ENCODE measurements at places on chromosomes 12 and 14.

DNA sequence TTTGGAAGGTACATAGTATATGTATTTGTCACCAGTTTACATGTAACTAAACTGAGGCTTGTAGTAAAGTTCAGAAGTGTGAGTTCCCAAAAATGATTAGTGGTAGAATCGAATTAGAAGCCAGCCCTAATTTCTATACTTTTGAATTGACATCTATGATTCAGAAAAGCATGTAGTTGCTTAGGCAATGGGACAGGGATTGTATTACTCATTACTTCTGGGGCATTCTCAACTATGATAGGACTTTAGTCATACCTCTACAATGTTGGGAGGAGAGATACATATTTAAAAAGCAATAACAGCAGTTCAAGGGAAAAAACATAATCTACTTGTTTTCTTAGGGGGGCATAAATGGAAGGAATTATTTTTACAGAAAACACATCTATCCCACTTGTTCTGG, 277.9 kb upstream of the E2F7 start:
- no peak for DNase-seq

GRCh38 chr14:69518289-69519101, 34.0 kb downstream of the PLEKHD1 start:
- DNase-seq: no peak

- no peak for DNase-seq
These were observed 76.4 kb upstream of the CCDC60 start for GRCh38 chr12:119258149-119258548.

GRCh38 chr12:6167327-6168280, 32.6 kb upstream of the CD9 start:
- DNase-seq: peak; percentile 38

DNA sequence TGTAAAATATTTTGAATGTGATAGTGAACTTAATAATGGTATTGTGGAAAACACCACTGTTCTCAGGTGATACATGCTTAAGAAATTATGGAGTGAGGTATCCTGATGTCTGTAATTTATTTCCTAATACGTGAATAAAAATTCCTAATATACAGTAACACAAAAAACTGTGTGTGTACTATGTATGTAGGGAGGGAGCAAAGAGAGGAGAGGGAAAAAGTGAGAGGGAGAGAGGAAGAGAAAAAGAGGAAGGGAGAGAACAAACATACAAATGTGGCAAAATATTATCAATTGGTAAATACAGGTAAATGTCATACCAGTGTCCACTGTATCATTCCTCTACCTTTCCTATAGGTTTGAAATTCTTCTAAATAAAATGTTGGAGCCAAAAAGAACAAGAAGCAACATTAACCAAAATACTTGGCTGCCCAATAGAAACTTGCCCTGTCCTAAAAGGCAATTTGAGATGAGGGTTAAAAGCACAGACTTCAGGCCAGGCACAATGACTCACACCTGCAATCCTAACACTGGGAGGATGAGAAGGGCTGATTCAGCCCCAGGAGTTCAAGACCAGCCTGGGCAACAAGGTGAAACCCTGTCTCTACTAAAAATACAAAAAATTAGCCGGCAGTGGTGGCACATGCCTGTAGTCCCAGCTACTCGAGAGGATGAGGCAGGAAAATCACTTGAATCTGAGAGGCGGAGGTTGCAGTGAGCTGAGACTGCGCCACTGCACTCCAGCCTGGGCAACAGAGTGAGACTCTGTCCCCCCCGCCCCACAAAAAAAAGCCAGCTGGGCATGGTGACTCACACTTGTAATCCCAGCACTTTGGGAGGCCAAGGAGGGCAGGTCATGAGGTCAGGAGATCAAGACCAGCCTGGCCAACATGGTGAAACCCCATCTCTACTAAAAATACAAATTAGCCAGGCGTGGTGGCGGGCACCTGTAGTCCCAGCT, 14.5 kb downstream of the R3HDM2 start:
- DNase-seq: no peak

- DNase-seq: no peak
These were observed 99.6 kb downstream of the LMO3 start for GRCh38 chr12:16506394-16506793.

DNA sequence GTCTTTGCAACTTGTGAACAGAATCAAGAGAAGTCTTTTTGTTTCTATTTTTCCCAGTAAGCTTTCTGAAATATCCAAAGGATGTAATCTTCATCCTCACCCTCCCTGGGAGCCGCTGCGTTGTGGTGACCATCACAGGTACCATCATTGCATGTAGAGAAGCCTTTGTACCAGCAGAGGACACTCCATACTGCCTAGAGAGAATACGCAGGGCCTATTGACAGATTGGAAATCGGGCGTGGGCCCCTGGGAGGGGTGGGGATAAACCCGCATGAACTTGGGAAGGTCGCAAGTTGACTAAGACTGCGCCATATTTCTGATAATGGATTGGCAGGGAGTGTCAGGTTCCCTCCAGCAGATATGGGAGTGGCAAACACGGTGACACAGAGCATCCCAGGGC, 12.7 kb downstream of the KRT1 start:
- no peak for DNase-seq

GRCh38 chr14:51518280-51518679, 133.4 kb upstream of the FRMD6 start:
- DNase-seq: no peak

DNA sequence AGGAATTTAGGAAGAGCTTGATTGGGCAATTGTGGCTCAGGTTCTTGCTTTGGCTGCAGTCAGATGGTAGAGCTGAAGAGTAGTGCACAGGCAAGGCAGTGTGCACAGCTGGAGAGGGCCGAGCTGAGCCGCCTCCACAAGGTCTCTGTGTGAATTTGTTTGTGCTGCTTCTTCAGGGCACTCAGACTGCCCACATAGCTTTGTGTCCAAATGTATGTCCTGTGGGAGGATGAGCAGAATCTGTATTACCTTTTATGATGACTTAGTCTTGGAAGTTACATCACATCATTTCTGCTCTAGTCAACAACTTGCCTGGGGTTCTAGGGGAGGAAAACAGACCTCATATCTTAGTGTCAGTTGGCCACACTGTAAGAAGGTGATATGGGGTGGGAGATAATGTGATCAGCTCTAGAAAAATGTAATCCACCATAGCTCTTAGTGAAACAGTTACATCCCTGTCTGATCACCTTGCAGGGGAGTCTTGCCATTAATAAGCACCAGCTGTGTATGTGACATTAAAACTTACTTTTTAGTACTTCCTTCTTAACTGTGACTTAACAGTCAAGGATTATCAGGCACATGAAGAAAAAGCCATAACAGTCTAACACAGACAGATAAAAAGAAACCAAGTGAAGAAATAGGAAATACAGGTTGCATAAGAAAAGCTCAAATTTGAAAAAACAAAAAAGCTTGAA, 53.4 kb downstream of the RCOR1 start:
- no peak for DNase-seq

All from CD4-positive, alpha-beta T cell treated with Interleukin-17A for 4 hours (primary cell).